ENCODE measurements at places on chromosomes 16 and 17.
A peak's percentile ranks its signal among the peaks of the same experiment; 100 is the strongest.

- DNase-seq, result no peak
Measured at GRCh38 chr16:75317532-75317931, 66.1 kb upstream of the BCAR1 start.

DNA sequence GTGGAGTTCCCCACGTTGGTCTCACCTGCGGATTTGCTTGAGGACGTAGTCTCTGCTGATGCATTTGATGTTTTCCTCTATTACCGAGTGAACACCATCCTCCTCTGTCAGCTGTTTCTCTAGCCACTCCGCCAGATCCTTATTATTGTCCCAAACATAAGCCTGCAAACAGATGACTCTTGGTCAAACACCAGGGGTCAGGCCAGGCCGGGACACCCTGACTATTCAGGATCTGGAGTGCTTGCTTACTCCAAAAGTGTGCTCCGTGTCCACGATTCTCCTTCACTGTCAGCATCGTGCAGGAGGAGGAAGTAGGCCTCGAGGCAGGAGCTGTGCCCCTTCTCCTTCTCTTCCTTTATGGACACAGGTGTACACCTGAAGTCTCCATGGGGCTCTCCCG, 140.2 kb downstream of the AATF start:
- DNase-seq, result no peak

DNA sequence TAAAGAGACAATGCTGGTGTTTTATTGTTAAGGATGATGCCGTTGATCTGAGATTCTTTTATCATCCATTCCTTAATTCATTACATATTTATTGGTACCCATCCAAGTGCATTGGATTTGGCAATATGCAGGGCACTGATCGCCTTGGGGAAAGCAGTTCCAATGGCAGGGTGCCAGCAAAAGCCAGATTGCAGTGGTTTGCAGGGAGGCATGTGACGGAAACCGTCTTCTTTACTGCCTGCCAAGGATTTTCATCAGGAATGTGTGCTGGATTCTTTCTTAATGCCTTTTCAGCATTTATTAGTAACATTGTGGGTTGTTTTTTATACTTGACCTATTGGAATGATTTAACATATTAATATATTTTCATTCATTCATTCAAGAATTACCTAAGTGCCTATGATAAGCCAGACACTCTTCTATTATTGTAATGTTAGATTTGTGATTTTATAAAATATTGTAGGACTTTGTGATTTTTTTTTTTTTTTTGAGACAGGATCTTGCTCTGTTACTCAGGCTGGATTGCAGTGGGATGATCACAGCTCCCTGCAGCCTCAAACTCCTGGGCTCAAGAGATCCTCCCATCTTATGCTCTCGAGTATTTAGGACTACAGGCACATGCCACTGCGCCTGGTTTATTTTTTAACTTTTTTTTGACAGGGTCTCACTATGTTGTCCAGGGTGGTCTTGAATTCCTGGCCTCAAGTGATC, 93.4 kb upstream of the TNRC6A start:
- DNase-seq, result peak; percentile 85

GRCh38 chr16:30747331-30747730, 894 bp upstream of the PHKG2 start:
- no peak for DNase-seq

DNA sequence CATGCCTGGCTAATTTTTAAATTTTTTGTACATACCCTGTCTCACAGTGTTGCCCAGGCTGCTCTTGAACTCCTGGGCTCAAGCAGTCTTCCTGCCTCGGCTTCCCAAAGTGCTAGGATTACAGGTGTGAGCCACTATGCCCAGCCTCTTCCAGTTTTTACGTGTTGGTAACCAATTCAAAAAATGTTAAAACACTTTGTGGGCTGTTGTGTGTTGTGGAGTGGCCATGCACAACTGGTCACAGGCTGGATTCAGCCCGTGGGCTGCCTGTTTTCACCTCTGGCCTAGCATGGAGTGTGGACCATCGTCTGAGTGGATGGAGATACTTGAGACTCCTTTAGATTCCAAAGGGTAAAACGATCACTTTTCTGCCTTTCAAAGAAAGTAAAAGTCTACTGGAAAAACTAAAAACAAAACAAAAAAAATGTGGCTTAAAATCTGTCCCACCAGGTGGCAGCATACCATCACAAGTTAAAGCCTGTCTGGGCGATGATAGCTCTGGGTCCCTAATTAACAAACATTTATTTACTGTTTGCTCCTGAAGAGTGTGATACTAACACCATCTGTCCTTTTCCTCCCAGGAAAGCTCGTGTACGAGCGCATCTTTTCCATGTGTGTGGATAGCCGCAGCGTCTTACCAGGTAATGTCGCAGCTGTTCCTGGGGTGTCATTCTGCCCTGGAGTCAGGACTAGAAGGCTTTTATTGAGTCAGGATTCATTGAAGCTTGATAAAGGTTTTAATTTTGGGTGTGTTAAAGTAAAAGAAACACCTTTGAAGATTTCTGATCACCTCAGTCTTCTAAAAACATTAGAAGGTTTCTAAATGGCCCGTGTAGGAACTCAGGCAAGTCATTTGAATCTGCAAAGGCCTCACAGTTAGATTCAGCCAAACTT, 45.8 kb downstream of the VPS35L start:
- DNase-seq, result peak; percentile 70

Data from tongue (tissue), 3 donors.